GOT3 (cell line): ENCODE measurements at places on chromosomes 1 and 21.

GRCh38 chr1:65572701-65573421, 152.4 kb downstream of the LEPR start:
- DNase-seq = no peak

GRCh38 chr1:245599371-245600174, 444.8 kb downstream of the KIF26B start:
- peak; percentile 61 for DNase-seq

DNA sequence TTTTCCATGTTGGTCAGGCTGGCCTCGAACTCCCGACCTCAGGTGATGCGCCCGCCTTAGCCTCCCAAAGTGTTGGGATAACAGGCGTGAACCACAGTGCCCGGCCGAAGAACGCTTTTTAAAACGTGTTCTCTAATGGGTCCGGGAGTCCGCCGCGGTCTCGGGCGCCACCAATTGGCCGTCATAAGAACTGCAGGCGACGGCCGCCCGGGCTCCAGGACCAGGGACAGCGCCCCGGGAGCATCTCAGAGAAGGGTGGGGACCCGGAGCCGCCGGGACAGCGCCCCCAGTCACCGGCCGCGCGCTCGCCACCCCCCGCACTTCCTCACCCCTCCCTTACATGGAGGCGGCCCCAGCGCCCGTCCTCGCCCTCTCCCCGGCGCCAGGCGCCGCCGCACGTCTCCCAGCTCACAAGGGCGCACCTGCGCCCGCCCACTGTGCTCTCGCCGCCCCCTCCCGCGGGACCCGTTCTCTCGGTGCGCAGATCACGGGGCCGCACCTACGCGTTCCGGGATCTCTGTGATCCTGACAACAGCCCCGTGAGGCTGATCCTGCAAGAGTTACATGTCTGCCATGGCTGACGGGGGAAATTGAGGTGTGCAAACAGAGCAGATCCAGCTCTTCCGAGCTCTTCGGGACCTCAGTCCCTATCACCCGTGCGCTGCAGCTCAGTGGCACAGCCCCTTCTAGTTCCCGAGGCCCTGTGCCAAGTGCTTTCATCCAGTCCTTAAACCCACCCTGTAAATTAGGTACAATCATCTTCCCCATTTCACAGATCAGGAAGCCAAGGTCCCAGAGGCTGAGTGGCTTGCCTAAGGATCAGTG, 9.8 kb downstream of the RAP1GAP start:
- peak; percentile 39 for DNase-seq

DNA sequence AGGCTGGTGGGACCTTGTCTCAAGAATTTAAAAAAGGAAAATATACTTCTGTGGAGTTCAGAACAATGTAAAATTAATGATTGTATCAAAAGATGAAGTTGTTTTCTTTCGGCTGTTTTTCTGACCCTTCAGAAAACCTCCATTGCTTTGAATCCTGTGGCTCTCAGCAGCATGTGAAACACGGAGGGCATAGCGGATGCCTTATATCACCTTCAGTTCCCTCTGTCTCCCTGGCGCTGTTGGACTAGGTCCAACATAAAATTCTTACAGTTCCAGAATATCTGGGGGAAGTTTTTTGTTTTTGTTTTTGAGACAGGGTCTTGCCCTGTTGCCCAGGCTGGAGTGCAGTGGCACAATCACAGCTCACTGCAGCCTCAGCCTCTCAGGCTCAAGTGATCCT, 7.4 kb downstream of the ZBTB8A start:
- DNase-seq = no peak

- no peak for DNase-seq
These were observed 70.1 kb upstream of the ROR1 start for GRCh38 chr1:63703701-63704107.

- peak; percentile 80 for DNase-seq
These were observed 53.4 kb downstream of the ZBTB18 start for GRCh38 chr1:244104309-244105060.

DNA sequence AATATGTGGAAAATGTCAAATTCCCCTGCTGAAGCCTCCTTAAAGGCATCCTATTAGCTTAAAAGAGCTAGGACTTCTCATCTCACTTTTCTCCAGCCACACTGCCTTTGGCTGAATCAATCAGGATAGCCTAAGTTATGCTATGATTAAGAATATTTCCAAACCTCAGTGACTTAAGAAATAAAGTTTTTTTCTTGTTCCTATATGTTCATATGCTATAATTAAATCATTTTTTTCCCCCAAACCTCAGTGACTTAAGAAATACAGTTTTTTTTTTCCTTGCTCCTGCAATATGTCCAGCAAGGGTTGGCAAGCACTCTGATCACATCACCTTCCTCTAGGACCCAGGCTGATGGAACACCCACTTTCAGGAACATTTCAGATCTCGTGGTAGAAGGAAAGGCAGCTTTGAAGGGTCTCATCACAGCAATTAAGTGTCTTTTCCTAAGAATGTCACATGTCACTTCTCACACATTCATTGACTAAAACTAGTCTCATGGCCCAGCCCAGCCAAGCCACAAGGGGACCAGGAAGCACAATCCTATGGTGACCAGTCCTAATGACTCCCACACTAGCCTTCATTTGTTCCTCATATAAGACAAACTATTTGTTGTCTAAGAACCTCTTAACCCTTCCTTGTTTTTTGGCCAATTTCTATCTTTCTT, 6.3 kb upstream of the JUN start:
- no peak for DNase-seq

GRCh38 chr1:112504001-112504660, 4.6 kb upstream of the WNT2B start:
- DNase-seq = no peak

DNA sequence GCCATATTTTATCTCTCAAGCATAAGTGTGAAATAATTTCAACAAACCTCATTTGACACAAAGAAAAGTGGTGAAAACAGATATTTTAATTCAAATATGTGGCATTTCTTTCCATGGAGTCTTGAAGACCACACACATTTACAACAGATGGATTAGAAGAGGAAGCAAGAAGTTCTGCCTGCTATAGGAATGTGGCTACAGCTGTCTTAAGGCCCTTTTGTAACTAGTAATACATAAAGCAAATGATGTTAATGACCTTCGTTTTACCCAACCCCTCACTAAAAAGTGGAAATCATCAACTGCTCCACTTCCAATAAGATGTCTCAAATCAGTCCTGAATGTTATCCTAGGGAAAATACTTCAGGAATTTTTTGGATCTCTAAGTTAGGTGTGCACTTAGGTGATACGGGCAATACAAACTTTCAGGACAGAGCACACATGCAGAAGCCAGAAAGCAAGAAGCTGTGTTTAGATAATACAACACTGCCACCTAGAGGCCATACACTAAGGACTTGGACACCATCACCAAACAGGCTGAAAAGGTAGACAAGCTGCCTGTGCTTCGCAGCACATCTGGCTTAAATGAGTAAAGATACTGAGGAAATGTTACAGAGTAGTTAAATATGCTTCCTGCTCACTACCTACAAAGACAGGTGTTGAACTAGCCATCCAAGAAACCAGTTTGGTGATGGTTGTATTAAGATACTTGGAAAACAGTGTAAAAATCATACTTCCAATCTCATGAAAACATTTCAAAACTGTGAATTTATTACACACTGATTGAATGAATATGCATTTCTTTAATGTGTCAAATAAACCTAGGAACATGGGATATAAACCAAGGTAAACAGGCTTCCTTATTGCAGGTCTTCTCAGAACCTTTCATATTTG, 24.4 kb downstream of the RRAGC start:
- no peak for DNase-seq

- no peak for DNase-seq
These were observed 210.6 kb downstream of the KIF26B start for GRCh38 chr1:245365095-245366020.

DNA sequence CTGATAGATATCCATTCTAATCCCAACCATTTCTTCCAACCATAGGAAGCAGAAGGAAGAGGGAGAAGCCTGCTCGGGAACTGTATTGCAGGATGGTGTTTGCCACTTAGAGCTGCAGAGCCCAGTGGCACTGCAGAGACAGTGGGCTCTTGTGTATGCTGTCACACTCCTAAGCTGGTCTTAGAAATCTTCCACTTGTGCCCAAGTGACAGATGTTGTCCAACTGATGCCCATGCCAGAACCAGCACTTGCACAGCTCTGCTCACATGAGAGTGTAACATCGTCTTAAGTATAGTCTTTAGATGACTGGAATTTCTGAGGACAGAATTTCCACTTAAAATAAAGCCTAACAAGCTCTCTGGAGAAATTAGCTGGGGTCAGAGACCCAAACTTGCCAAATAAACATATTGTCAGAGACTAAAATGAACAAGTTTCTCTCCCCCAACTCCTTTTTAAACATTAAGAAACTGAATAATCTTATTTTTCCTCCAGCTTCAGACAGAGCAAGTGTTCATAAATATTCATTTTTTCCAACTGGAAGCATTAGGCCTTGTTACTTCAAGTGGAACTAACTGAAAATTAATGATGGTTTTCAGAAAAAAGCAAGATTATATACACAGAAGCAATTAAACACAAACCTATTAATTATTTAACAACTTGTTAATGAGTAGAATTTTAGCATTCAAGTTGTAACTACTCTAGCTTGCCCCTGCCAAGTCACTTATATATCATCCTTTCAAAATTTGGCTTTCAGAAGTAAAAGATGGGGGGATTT, 577.3 kb downstream of the AJAP1 start:
- DNase-seq = no peak

DNA sequence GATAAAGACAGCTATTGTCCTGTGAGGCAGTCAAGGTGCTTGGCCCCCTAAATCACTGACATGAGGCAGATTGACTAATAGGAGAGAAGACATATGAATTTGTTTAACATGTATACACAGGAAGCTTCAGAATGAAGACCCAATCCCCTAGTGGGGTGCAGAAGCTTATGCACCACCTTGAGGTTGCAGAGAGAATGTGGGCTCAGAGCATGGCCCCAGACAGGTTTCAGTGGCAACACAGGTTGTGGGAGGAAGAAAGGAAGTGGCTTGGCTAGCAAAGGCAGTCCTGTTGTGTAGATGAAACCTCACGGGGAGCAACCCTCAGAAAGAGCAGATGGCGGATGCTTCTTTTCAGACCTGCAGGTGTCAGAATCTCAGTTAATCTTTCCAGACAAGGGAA, 37.0 kb upstream of the PARP1 start:
- DNase-seq = no peak
